ENCODE measurements at places on chromosomes 2 and 18. TPM values are rescaled to one million over a fixed set of nuclear protein-coding genes. Genes with fewer than 3 reads are reported as not detected.

- no peak for DNase-seq
Measured at GRCh38 chr2:235545339-235546150, 51.7 kb downstream of the AGAP1 start.

Gene SLC11A1
- total RNA-seq: 0.09 TPM

- no peak for DNase-seq
Measured at GRCh38 chr18:26159353-26159752, 25.7 kb downstream of the PSMA8 start.

- DNase-seq: peak; percentile 82
Measured at GRCh38 chr2:71510196-71510807, 56.9 kb downstream of the DYSF start.

DNA sequence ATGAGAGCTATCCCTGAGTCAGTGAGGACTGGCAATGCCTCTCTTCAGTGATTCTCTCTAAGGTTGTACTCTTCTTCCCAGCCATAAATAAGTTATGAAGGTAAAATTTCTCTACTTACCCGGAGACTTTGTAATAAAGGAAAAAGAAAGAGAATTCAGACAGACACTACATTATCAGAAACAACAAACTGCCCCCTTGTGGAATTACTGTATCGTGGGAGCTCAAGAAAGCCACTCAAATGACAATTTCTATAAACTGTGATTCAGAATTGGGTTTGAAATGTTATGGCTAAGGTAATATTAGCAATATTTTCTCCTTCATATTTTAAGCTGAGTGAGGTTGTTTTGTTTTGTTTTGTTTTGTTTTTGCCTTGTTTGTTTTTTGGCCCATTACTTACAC is 155.8 kb upstream of the TANK start:
- DNase-seq: no peak

DNA sequence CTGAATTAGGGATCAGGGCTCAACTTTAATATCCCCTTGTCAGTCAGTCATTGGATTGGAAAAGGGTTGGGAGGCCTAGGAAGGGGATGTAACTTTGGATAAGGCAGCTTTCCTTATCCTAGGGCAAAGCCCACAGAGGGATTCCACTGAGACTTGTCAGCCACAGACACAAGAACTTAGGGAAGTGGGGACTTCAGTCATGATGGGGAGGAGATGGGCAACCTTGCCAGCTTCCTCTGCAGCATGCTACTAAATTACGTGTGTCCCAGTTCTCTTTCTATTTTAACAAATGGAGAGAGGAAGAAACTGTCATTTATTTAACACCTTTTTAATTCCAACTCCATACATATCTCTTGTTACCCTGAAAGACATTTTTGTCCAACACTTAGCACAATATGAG is 237.8 kb downstream of the WDR7 start:
- DNase-seq: no peak

DNA sequence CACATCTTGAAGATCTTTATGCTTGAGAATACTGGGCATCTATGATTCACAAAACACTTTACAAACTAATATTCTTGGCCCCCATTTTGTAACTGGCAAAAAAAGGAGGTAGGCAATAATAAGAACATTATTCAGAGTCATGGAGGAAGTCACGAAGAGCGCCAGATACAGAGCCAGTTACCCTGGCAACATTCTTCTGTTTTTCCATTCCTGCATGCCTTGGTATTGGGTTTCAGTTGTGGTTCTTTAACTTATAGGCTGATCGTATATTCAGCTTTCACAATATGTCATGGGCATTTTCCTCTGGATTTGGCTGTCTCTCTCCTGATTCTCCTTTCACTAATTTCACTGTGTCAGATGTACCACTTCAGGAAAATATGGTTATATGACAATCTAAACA is 234.7 kb downstream of the HRH4 start:
- DNase-seq: no peak

DNA sequence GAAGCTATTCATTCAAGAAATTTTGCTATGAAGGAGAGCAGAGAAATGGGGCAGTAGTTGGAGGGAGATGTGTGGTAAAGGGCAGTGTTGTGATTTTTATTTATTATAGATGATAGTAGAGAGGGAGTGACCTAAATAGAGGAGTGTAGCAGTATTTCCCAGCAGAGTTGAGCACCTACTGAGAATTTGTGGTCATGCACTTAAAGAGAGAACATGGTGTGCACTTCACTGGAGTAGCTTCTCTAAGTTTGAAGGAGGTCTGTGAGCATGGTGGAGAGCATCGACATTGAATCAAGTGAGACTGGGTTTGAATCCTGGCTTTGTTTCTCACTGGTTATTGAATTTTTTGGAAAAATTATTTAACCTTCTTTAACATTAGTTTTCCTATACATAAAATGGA is 129.2 kb downstream of the AQP4 start:
- DNase-seq: no peak

Gene C2orf69
- 18.0 TPM for total RNA-seq

Gene PLGLB2
- 2.2 TPM for total RNA-seq

DNA sequence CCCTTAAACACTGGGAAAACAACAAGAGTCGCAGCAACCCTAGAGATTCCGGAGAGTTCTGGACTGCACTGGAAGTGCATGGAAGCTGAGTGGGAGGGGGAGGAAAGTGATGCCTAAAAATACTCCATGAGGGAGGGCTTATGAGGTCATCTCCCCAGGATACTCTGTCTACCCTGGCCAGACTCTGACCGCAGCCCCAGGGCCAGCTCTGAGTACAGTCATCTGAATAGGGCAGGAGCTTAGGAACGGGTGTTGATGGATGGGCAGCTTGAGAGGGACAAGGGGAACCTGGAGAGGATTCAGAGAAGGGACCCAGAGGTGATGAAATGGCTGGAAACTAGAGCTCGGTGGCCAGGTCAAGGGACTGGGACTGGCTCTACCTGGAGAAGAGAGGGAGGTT is 79.3 kb upstream of the IGFBP5 start:
- no peak for DNase-seq

- peak; percentile 22 for DNase-seq
Measured at GRCh38 chr2:156340804-156341451, 8.4 kb upstream of the NR4A2 start.

DNA sequence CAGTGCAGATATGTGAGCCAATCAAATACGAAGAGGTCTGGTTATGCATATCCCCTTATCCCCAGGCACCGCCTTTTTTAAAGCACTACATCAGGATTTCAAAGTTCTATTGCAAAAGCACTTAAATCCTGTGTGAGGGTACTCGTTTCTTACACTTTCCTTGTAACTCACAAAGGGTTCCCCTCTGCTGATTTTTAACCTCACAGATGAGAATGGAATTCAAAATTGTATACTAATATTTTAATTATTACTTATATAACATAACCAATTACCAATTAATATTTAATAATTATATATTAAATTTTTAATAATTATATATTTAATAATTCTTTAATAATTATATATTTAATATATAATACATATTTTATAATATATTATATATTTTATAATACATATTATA is 126.2 kb upstream of the MAPRE2 start:
- DNase-seq: no peak

GRCh38 chr18:62323483-62324180 is 1.5 kb upstream of the TNFRSF11A start:
- DNase-seq: no peak
